ENCODE measurements at places on chromosomes 12 and 14. TPM values are rescaled to one million over a fixed set of nuclear protein-coding genes. Genes with fewer than 3 reads are reported as not detected.

- no peak for DNase-seq
Observed at GRCh38 chr14:79878785-79879184, 332.5 kb downstream of the DIO2 start.

DNA sequence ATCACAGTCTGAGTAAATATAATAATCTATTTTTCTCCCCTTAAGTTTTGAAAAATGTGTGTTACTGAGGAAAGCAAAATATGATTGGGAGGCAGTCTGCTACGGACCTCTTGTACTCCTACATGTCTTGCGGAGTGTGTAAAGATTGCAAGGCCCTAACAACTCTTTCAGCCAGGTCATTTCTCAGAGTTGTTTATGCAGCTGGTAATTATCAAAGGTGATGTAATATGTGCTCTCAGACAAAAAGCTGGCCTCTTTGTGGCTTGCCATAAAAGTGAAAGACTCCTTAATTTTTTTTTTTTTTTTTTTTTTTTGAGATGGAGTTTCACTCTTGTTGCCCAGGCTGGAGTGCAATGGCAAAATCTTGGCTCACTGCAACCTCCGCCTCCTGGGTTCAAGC, 40.5 kb upstream of the MON2 start:
- no peak for DNase-seq

- no peak for DNase-seq
Observed at GRCh38 chr12:132310181-132311040, 19.0 kb downstream of the GALNT9 start.

DNA sequence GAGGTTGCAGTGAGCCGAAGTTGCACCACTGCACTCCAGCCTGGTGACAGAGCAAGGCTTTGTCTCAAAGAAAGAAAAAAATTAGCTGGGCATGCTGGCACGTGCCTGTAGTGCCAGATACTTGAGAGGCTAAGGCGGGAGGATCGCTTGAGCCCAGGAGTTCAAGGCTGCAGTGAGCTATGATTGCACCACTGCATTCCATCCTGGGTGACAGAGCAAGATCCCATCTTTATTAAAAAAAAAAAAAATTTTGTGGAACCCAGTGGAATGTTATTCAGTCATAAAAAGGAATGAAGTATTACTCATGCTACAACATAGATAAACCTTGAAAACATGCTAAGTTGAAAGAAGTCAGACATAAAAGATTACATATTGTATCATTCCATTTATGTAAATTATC, 8.3 kb upstream of the ERBB3 start:
- no peak for DNase-seq

GRCh38 chr12:90229407-90230170, 521.0 kb upstream of the ATP2B1 start:
- no peak for DNase-seq

GRCh38 chr14:97692084-97692483, 894.9 kb downstream of the VRK1 start:
- no peak for DNase-seq

DNA sequence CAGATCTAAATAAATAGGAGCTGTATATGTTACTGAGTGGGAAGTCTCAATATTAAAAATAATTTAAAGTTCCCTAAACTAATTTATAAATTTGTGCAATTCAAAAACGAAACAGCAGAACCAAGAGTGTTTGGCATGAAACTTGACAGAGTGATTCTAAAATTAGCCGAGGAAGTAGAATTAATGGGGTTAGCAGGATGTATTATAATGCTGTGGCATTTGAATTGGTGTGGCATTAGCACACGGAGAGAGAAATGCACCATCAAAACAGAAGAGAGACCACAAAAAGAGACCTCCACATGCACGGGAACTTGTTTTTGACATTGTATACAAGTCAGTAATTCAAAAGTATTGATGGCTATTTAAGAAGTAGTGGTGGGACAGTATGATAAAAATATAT, 366.0 kb upstream of the RGS6 start:
- DNase-seq = no peak

- DNase-seq = no peak
Observed at GRCh38 chr12:7472060-7472459, 28.1 kb upstream of the CD163L1 start.

GRCh38 chr14:55752580-55753390, 172.8 kb downstream of the KTN1 start:
- no peak for DNase-seq

DNA sequence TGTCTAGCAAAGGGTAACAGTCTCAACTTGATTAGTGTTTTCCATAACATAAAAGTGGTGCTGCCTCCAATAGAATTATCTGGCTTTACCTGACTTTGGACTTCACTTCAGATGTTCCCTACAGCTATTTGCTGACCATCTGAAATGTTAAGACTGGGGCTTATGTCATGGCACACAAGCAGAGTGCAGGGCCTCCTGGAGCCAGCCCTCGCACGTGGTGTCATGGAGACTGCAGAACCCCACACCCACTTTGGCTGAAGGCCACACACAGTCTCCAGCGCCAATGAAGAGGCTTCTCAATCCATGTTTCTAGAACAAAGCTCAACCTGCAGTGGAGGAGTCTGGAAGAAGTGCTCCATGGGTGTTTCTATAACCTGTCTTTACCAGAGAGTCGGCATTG, 169.6 kb upstream of the FRMD6 start:
- DNase-seq = no peak

DNA sequence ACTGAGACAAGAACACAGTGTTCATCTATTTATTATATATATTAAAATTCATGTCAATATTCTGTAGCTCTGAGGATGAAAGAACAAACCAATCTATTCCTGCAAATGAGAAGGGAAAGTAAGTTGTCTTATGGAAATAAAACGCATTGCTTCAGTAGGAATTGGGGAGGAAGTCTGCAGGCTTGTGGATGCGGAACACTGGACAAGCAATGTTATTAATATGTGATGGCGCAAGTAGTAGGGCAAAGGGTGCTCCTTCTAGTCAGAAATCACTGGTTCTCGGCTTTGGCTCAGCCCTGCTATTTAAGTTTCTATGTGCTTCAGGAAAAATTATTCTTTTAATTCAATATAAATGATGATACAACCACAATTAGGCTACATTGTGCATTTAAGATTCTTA, 28.8 kb upstream of the RAP1B start:
- DNase-seq = no peak

- no peak for DNase-seq
Observed at GRCh38 chr12:6914947-6915788, 788 bp downstream of the ENO2 start.

ALG10 gene
- 15.2 TPM for total RNA-seq

CAPS2 gene
- 7.3 TPM for total RNA-seq

LTBR gene
- total RNA-seq = 1.6 TPM

PKP2 gene
- 3.6 TPM for total RNA-seq

NOXRED1 gene
- 0.48 TPM for total RNA-seq

ASIC1 gene
- 25.0 TPM for total RNA-seq

SIRT4 gene
- total RNA-seq = 1.7 TPM
